Left lung (tissue), 14 donors: ENCODE measurements at places on chromosomes 12 and 14. TPM values are rescaled to one million over a fixed set of nuclear protein-coding genes. Genes with fewer than 3 reads are reported as not detected.

GRCh38 chr12:67477681-67478265 is 170.8 kb upstream of the DYRK2 start:
- no peak for DNase-seq
- no peaks in the 10 kb centered on the region for H3K4me1 ChIP-seq
- no peak overlapping the region for H3K27ac ChIP-seq
- no peaks in the 10 kb centered on the region for H3K27me3 ChIP-seq

Gene ANKRD33
- polyA plus RNA-seq = 0.08 TPM

GRCh38 chr14:64952598-64953309 is 10.2 kb upstream of the GPX2 start:
- H3K4me1 ChIP-seq = no peaks in the 10 kb centered on the region
- H3K27ac ChIP-seq = no peak overlapping the region
- peaks cover 48% of the 10 kb centered on the region for H3K36me3 ChIP-seq
- H3K4me3 ChIP-seq = no peak overlapping the region
- no peaks in the 10 kb centered on the region for H3K27me3 ChIP-seq

DNA sequence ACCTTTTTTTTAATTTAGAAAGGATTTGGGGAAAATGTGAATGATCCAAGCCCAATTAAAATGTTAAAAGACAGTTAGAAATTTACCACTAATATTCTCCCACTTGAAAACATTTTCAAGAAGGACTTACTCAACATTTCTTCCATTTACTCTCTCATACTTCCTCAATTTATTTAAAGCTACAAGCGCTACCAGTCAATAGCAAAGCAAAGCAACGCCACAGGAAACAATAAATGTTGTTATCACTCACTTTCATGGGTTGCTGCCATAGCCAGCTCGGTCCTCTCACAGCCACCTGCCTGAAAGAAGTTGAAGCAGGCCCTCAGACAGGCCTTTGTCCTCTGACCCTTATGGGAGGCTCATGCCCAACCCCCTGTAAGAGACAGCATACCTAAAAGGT is 6.0 kb upstream of the SOS2 start:
- peak overlapping the region; percentile 61 for H3K27ac ChIP-seq
- H3K36me3 ChIP-seq = no peaks in the 10 kb centered on the region
- no peak overlapping the region for H3K4me3 ChIP-seq
- H3K27me3 ChIP-seq = no peaks in the 10 kb centered on the region

DNA sequence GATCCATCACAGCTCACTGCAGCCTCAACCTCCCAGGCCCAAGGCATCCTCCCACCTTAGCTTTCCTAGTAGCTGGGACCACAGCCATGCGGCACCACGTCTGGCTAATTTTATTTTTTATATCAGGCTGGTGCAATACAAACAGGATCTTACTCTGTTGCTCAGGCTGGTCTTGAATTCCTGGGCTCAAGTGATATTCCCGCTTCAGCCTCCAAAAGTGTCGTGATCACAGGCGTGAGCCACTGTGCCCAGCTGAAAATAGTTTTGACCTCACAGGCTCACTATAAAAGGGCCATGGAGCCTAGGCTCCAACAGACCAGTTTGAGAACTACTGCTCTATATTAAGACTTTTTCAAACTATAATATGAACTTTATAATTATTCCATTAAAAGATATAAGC is 37.3 kb downstream of the SNX6 start:
- no peak for DNase-seq
- peaks cover 100% of the 10 kb centered on the region for H3K36me3 ChIP-seq
- no peak overlapping the region for H3K4me3 ChIP-seq

Gene RPGRIP1
- 0.54 TPM for polyA plus RNA-seq

DNA sequence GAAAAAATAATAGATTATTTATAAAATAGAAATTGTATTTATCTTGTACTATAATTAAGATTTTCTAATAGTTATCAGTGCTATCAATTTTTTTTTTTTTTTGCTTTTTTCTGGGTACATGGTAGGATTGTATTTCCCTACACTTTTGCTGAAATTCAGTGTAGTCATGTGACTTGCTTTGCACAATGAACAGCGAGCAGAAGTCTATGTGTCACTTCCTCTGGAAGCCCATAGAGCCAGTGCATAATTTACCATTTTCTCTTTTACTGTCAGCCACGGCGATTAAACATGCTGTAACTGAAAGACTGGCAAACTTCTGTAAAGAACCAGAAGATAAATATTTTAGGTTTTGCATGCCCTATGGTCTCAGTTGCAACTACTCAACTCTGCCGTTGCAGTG is 80.8 kb upstream of the PPP1R12A start:
- no peaks in the 10 kb centered on the region for H3K36me3 ChIP-seq
- H3K4me3 ChIP-seq = no peak overlapping the region
- DNase-seq = no peak
- no peak overlapping the region for H3K27ac ChIP-seq
- no peaks in the 10 kb centered on the region for H3K4me1 ChIP-seq

Gene TCP11L2
- 23.0 TPM for polyA plus RNA-seq

DNA sequence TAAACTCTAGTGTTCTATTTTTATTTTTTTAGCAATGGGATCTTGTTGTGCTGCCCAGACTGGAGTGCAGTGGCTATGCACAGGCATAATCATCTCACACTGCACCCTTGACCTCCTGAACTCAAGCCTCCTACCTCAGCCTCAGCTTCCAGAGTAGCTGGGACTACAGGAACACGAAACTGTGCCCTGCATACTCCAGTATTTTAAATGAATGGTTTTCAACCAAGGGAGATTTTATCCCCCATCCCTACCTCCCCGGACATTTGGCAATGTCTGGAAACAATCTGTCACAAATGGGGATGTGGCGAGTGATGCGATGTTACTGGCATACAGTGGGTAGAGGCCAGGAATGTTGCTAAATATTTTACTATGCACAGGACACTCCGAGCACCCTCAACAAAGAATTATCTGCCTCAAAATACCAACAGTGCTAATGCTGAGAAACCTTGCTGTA is 2.1 kb downstream of the CBX5 start:
- H3K36me3 ChIP-seq = peaks cover 27% of the 10 kb centered on the region
- no peak overlapping the region for H3K4me3 ChIP-seq
- H3K4me1 ChIP-seq = peaks cover 29% of the 10 kb centered on the region
- no peaks in the 10 kb centered on the region for H3K27me3 ChIP-seq

GRCh38 chr12:8887285-8887715 is 27.0 kb upstream of the PHC1 start:
- no peaks in the 10 kb centered on the region for H3K4me1 ChIP-seq
- H3K27ac ChIP-seq = no peak overlapping the region
- no peaks in the 10 kb centered on the region for H3K27me3 ChIP-seq

Gene PRB2
- not detected for polyA plus RNA-seq
